ENCODE measurements at places on chromosomes 11 and 22.
A peak's percentile ranks its signal among the peaks of the same experiment; 100 is the strongest.

DNA sequence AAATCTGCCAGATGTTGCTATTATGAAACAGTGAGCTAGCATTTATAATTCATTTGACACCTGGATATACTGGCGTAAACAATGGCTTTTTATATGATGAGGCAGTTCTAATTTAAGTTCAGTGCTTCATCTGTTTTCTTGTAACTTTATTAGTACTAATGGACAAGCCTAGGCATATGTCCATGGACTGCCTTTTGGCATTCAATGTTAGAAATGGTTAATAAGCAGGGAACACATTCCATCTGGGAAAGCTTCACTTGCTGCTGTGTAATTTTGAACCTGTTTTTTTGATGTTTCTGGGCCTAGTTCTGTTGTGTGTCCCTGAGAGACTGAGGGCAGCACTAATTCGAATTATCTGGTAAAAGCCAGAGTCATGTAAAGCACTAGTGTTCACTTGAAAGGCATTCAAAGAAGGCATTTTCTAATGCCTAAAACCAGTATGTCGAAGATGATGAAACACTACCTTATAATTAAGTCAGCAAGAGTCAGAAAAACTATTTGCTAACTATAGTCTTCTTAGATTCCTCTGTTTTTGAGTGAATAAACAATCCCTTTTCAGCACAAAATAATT, 138.5 kb downstream of the SWAP70 start:
- DNase-seq = no peak

- DNase-seq = no peak
Measured at GRCh38 chr11:24070435-24070834, 426.4 kb upstream of the LUZP2 start.

GRCh38 chr11:8259306-8259959, 4.2 kb downstream of the LMO1 start:
- DNase-seq = peak; percentile 40

- DNase-seq = no peak
Measured at GRCh38 chr22:44586999-44587736, 89.1 kb upstream of the RTL6 start.

- no peak for DNase-seq
Measured at GRCh38 chr22:50131894-50132293, 38.6 kb upstream of the PANX2 start.

GRCh38 chr11:65209711-65210360, 28.1 kb downstream of the CAPN1 start:
- no peak for DNase-seq

DNA sequence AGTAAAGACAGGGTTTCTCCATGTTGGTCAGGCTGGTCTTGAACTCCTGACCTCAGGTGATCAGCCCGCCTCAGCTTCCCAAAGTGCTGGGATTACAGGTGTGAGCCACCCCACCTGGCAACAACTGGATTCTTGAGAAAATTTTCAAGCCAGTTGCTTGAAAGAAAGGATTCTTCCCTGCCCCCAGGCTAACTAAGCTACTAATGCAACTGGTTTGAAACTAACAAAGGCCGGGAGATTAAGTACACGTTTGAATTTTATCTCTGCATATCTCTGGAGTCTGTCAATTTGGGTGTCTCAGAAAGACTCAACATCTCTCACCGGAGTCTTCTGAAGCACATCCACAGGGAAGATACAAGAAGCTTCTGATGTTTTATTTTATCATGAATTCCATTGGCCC, 10.7 kb upstream of the ETS1 start:
- no peak for DNase-seq

DNA sequence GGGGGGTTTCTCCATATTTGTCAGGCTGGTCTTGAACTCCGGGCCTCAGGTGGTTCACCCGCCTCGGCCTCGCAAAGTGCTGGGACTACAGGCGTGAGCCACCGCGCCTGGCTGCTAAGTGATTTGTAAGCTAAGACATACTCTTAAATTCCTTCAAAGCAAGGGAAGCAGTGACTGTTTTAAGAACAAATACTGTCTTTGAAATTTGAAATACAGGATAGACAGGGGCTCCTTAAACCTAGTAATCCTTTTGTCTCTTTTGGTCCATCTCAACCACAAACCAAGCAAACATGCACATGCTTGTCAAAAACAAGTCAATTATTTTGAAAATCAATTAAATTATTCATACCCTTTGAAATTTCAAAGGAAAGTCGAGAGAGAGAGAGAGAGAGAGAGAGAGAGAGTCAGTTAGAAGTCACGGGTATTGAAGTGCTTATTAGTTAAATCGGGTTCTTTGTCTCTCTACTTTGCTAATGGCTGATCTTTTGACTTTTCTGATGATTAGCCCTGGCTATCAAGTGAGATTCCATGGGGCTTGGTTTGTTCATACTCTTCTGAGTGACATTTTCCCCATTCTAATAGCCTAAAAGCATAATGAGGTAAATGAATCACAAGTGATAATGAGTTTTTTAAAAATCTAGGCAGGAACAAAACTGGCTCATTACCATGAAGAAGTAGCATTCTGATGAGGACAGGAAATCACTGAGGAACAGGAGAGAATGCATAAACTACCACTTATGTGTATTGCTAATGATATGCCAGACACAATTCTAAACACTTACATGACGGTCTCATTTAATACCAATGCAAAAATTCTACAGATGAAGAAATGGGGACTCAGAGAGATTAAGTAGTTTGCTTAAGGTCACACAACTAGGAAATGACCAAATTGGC, 48.0 kb downstream of the MCHR1 start:
- DNase-seq = no peak

All from suppressor macrophage treated with lipopolysaccharide for 1 hour (primary cell).